ENCODE measurements at places on chromosomes 6 and 20. TPM values are rescaled to one million over a fixed set of nuclear protein-coding genes. Genes with fewer than 3 reads are reported as not detected.

DNA sequence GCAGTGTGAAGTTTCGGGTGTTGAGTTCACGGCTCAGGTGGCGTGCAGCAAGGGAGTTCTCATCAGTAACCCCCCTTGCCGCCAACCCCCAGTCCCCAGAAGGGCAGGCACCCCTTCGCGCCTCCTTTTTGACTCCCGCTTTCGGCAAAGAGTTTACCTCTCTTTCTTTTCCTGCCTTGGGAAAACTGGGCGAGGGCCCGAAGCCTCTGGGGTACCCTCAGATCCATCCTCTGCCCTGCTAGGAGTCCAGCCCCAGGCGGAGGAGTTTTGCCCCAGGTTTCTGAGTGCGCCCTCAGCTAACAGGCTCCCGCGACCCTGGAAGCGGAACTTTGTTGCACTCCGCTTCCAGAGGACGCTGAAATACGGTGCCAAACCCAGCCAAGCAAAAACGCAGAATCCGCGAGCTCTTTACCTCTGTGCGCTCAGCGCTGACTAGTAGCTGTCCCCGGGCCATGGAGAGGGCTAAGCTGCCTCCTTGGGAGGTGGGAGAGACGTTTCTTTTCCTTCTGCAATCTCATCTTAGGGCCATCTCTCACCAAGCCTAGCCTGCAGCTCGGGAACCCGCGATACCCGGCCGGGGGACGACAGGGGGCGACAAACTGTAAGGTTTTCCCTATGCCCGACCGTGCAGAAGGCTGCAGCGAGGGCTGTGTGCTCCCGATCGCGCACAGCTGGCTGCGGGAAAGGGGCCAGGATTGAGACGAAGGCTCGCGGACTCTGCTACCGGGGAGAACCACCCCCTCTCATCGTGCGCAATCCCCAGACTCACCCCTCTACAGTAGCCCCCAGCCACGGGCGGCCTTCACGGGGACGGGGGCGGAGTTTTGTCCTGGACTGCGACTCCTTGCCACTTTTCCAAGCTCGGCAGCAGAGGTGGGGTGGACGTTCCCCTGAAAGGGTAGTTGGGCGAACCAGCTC is 2.7 kb upstream of the PAX1 start:
- DNase-seq = peak; percentile 84

- DNase-seq = peak; percentile 63
These were observed 18.0 kb upstream of the CSNK2A1 start for GRCh38 chr20:561437-562231.

DNA sequence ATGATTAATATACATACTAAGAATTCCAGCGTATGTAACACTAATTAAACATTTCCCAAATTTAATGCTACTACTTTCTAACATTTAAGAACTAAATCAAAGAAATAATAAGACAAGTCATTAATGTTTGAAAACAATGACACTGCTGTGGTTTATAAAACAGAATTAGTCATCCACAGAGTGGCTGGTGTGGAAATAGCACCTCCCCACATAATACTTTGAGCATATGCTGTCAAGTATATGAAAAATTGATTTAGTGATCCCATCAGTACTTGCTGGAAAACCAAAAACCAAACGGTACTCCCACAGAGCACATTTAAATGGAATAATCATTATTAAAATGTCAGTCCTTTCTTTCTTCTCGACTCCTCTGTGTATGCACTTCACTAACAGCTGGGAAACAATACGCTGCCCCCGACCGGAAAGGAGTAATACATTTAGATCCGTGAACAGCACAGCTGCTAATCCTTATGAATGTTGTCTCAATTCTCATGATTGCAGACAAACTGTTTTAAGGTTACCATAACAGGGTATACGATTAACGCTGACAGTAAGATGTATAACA is 78.4 kb downstream of the PREP start:
- no peak for DNase-seq

- no peak for DNase-seq
These were observed 27.9 kb upstream of the BMP6 start for GRCh38 chr6:7697820-7698623.

GRCh38 chr6:167501831-167502385 is 177.0 kb downstream of the TTLL2 start:
- DNase-seq = no peak

- DNase-seq = no peak
These were observed 185.3 kb upstream of the SUPT3H start for GRCh38 chr6:45563041-45563440.

DNA sequence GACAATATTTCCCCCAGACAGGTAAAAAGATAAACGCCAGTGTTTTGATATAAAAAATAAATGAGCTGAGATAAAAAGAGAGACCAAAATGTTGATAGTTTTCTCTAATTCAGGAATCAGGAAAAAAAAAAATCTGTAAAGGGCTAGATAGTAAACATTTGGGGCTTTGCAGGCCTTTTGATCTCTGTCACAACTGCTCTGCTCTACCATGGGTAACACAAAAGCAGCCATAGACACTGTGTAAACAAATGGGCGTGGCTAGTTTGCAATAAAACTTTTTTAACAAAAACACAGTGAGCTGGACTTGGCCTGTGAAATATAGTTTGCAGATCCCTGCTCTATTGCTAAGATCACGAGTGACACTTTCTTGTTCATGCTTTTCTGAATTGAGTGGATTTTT is 219.1 kb upstream of the STXBP5 start:
- DNase-seq = no peak

- DNase-seq = no peak
These were observed 41.5 kb upstream of the RNF24 start for GRCh38 chr20:4056880-4057279.

DNA sequence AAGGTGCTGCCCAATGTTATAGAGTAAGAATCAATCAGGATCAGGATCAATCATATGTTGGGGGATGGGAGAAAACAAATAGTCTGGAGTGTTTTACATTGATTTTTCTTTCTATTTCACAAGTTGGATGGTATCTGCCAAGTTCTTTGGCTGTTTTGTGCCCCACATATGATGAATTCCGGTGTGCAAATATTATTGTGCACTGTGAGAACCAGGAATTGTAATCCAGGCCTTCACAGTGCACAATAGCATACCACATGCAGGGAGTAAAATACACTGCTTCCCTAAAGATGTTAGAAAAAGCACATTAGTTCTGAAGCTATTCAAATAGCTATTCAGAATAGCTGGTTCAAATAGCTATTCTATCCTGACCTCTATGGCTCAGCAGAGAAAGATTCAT is 133.7 kb downstream of the LCA5 start:
- no peak for DNase-seq

- DNase-seq = no peak
These were observed 175.9 kb downstream of the ZDHHC14 start for GRCh38 chr6:157556671-157557430.

DNA sequence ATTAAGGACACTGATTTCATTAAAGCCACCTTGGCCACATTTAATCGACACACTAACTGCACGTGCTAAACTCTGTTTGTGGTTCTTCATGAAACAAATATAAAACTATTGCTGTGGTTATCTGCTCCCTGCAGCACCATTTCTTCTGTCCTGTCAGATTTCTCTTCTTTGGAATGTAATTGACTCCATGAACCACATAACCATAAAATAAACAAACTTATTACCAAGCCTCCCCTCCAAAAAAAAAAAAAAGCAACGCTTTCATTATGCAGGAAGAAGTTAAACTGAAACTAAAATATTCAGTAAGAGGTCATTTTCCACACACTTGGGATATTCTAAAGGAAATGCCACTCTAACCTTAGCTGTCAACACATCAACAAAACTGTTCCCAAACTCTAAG is 319.1 kb upstream of the NT5E start:
- DNase-seq = no peak

DNA sequence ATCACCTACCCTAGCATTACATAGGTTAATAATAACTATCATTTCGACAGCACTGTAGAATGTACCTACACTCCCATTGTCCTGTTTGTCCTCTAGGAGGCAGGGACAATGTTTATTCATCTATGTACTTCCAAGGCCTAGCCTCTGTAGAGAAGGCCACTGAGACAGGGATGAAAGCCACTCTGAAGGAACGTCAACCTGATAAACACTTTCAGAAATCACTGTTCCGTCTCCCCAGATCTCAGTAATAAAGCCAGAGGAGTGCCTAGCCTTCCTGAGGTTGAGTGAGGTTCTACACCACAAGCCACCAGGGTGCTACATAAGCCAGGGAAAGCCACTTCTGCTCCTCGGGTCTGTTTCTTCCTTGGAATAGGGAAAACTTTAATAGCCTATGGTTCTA is 44.8 kb downstream of the POPDC3 start:
- no peak for DNase-seq

DNA sequence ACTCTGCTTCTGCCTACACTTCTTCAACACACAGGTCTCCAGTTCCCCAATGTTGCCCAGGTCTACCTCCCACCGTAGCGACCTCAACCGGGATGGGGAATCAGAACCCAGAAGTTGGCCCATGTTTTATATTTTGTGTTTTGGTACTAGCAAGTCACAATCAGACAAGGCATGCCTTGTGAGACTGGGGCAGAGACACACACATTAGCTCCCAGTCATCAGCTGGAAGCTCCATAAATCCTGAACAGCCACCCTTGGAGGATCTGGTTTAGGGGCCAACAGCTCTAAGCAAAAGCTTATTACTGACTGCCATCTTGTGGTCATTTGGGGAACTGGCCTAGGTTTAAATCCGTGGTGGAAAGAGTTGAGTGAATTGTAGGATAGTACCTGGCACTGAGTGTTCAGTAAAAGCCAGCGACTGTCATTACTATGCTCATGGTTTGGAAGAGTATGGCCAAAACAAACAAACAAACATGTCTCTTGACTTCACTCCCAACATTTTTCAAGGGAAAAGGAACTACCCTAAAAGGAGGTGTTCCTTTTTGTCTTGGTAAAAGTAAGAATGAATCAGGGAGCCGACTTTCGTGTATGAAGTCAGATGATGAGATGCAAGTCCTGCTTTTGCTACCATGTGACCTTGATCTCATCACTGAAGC is 40.5 kb downstream of the PIM1 start:
- peak; percentile 65 for DNase-seq

GRCh38 chr6:5956939-5957338 is 49.8 kb downstream of the NRN1 start:
- no peak for DNase-seq

DNA sequence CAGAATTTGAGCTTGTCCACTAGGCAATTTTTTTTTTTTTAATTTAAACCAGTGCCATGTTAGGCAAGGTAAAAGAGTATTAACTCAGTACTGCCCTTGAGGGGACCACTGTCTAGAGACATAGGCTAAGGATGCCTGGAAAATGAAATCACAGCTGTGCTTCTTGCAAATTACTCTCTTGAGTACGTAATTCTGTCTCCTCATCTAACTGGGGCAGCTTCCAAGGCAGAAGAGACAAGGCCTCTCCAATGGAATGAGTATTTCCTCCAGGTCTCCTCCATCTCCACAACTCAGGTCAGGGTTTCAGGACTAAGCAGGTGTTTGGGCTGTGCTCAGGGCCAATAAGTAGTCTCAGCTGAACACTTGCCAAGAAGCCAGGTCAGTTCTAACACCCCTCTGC is 33.8 kb upstream of the MRPS10 start:
- no peak for DNase-seq

- DNase-seq = no peak
These were observed 109.8 kb downstream of the CHD6 start for GRCh38 chr20:41508335-41508734.

GRCh38 chr6:73017476-73017875 is 207.8 kb downstream of the KHDC1L start:
- DNase-seq = no peak

GRCh38 chr20:55417836-55418235 is 587.5 kb downstream of the CBLN4 start:
- DNase-seq = no peak

DNA sequence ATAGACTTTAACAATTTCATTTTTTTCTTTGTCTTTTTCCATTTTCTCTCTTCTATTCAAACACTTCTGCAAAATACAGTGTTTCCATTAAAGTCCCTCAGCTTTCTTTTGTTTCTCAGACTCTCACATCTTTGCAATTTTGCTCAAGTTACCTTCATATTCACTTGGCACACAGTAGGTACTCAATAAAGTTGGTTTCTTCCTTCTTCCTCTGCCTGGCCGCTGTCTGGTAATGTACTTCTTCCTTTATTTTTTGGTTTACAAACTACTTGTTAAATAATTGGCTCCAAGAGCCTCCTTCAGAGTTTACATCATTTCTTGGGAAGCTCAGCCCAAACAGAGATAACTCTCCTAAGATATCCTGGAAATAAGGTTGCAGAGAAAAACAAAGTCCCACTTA is 81.1 kb downstream of the GJA10 start:
- no peak for DNase-seq

GRCh38 chr20:25252686-25253421 is 5.0 kb downstream of the PYGB start:
- DNase-seq = no peak

DNA sequence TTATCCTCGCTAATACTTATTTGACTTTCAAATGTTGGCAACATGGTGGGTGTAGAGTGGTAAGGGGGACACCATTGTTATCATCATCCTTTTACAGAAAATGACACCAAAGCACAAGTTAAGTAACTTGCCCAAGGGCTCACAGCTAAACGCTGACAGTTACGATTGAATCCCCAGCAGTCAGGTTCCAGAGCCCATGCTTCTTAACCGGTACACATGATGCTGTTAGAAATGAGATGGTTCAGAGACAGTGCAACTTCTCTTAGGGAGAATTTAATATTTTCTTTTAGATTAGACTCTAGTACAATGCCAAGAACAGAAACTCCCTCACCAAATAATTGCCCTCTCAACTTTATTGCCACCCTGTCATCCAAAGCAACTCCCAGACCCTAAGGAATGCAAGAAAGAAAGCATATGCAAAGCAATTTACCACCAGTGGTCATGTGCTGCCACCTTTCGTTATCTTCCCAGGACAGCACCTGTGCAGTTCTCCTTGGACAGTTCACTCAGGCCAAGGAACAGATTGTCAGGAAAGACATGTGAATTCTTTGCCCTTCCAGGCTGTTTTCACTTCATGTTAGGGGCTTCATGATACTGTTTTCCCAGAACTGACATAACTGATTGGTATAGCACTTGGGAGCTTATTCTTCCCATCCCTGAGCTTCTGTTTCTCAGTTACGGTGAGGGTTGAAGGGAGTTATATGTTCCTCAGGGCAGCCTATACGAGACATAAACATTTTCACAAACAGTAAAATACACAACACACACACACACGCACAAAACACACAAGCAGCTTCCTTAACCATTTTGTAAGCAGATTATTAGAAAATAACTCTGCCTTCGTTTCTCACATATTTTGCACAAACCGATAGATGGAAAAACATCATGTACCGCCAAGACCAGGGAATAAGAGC is 5.1 kb downstream of the HLA-DMA start:
- no peak for DNase-seq

Gene SS18L1
- 12.1 TPM for total RNA-seq

Gene GPLD1
- total RNA-seq = 7.3 TPM

Gene TAP1
- 42.1 TPM for total RNA-seq

Gene HSPA1L
- total RNA-seq = 1.9 TPM

Gene HRH3
- total RNA-seq = not detected

All from aorta (tissue), 5 donors.